ENCODE measurements at places on chromosomes 5 and 9.

- no peak for DNase-seq
These were observed 7.4 kb upstream of the FAT2 start for GRCh38 chr5:151598549-151598948.

DNA sequence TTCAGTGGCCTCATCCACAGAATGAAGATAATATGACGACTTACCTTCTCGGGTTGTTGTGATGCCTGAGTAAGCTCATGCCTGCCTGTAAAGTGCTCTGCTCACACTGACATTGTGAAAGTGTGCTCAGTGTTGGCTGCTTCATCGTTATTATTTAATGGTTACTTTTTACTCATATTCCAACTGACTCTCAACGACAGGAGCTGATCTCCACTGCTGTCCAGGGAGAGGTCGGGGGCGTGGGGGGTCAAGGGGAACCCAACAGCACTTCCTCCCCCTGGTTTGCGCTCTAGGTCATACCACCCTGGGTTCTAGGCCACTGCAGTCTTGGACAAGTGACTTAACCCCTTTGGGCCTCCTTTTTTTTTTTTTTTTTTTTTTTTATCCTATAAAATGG lies 52.9 kb upstream of the ANGPTL2 start:
- DNase-seq = no peak

GRCh38 chr9:132372177-132373095 lies 17.6 kb upstream of the SETX start:
- DNase-seq = no peak

DNA sequence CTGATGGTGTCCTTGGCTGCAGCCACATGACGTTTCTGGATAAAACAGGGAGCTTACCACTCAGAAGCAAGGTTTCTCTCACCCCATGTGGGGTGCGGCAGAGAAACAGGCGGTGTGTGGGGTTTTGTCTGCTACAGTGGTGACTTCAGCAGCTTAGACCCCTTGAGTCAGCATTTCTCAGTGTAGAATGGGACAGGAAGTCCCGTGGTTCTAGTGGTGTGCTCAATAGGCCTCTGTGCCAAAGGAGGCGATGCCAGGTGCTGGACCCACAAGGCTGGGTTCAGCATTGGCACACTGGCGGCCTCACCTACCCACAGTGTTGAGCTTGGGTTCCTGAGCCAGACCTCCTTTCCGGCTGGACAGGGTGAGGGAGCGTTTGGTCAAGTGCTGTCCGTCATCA lies 125.2 kb upstream of the SMIM23 start:
- no peak for DNase-seq

- no peak for DNase-seq
These were observed 16.8 kb downstream of the KLF4 start for GRCh38 chr9:107472581-107473340.

DNA sequence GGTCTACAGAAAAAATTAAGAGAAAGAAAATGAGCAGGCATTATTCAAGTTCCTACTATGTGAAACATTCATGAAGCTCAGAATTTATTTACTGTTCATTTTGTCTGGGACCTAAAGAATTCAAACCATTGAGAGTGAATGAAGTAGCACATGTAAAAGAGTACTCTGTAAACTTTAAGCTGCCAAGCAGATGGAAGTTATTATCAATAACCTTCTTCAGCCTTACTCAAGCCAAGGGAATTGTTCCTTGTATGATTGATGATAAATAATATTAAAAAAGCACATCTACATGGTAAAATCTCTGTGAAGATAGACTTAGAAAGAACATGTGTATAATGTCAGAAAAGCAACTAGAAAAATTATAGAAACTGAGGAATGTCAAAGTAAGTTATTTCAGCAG lies 17.8 kb upstream of the GLIS3 start:
- no peak for DNase-seq

DNA sequence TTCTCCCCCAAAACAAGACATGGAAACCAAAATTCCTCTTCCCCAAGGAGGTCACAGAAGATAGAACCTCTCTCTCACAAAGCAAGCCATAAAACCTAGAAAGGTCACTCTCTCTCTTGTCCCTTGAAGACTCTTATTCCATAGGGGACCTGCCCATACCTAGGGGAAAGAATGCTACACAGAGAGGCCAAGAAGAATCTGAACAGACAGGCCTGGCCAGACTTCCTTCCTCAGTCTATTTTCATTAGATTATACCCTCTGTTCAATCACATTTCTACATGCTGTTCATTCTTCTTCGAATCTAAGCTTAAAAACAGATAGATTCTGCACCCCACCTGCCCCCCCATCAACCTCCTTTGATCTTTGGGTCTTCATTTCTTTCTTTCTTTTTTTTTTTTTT lies 206.8 kb downstream of the TLE4 start:
- DNase-seq = no peak

GRCh38 chr5:90307782-90308181 lies 101.8 kb downstream of the CETN3 start:
- DNase-seq = no peak

DNA sequence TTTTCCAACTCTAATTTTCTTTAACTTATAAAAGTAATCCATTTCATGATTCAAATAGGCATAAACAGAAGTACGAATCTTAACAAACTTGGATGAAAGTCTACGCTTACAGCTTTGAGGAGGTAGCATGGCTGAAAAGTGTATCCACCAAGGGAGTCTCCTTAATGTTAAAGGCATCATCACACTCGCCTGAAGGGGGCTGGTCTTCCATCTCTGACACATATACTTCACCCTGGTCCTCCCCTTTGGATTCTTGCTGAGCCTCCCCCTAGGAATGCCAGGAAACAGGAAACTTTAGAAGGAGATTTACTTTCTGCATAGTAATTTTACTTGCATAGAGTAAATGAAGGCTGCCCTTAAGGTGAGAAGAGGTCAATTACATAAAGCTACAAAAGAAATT lies 10.3 kb upstream of the NME5 start:
- DNase-seq = no peak

- no peak for DNase-seq
These were observed 12.9 kb downstream of the RGS14 start for GRCh38 chr5:177370488-177371119.

- DNase-seq = no peak
These were observed 4.5 kb downstream of the SLC12A7 start for GRCh38 chr5:1107167-1108022.

DNA sequence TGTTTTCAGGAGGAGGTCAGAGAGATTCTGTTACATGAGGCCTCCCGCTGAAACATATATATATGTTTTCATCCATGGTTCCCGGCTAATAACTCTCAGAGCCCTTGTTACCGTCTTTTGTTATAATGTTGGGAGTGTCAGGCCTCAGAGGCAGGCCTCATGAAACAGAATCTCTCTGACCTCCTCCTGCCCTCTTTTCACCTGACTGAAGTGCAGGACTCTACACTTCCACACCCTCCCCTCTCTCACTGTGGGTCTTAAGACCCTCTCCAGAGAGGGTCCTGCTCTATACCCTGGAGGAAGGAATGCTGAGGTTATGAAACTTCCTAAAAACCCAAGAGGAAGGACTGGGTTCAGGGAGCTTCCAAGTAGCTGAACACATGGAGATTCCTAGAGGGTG lies 28.5 kb upstream of the PTGER4 start:
- no peak for DNase-seq

DNA sequence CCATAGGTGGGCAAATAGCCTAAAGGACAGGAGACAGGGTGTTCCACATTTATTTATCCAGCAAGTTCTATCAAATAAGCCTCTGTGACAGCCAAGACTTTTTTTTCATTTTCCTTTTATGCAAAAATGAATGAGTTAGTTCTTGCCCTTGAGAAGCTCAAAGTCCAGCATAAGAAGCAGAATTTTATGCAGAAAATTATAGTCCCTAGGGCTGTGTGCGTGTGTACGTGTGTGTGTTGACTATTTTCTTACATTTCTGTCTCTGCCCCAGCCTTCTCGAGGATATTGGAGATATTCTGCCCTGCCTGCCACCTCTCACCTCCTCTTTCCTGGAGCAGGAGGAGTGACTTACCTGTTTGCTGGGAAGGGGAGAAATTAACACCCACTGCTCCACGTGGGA lies 221.9 kb downstream of the SREK1 start:
- DNase-seq = no peak

DNA sequence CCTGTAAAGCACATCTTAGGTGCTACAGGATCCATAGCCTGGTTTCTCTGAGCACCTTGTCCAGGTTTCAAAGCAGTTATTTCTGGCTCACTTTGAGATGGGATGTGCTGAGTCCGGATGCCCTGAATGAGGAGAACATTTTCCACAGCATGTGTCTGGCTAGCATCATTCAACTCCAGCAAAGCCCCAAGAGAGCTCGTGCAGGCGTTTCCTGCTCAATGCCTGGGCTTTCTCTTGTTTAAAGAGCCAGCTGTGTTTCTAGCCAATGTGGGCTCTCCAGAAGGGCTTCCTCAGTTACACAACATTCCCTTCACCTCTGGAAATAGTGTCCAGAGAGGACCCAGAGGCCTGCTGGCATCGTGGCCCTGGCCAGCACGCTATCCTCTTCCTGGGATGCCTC lies 411.7 kb downstream of the DMAC1 start:
- no peak for DNase-seq

- DNase-seq = no peak
These were observed 15.1 kb downstream of the RXRA start for GRCh38 chr9:134341306-134341705.

Measured in activated T-helper 1 cell treated with anti-CD3 and anti-CD28 coated beads, Interleukin-2, amount 50 U/mL, for 16 hours (primary cell).